ENCODE measurements at places on chromosomes 7 and 10. TPM values are rescaled to one million over a fixed set of nuclear protein-coding genes. Genes with fewer than 3 reads are reported as not detected.
A peak's percentile ranks its signal among the peaks of the same experiment; 100 is the strongest.

The GIMAP4 gene
- total RNA-seq, result 83.6 TPM

The HABP2 gene
- total RNA-seq, result not detected

The LLCFC1 gene
- not detected for total RNA-seq

GRCh38 chr7:116792813-116793212 lies 69.6 kb upstream of the CAPZA2 start:
- H3K4me3 ChIP-seq, result no peak overlapping the region
- H3K27ac ChIP-seq, result no peak overlapping the region

DNA sequence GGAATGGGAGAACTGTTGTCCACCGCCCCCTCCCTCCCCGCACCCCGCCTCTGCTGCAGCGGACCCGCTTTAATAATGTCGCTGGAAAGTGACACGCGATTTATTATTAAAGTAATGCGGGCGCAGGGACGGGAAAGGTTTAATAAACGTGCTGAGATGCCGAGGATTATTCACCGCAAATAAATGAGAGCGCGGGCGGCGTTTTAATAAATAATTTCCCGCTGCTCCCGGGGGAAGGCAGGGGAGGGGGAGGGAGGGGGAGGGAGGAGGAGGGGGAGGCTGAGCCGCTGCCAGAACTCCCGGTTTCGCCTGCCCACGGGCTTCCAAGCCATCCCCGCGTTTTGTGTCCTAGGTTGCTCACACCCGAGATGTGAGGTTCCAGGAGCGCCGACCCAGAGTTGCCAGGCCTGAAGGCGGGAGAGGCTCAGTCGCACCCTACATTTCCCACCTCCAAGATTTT lies 5.1 kb downstream of the KAZALD1 start:
- no peak overlapping the region for H3K27ac ChIP-seq
- H3K4me3 ChIP-seq, result peak overlapping the region; percentile 80
- H3K36me3 ChIP-seq, result no peaks in the 10 kb centered on the region

DNA sequence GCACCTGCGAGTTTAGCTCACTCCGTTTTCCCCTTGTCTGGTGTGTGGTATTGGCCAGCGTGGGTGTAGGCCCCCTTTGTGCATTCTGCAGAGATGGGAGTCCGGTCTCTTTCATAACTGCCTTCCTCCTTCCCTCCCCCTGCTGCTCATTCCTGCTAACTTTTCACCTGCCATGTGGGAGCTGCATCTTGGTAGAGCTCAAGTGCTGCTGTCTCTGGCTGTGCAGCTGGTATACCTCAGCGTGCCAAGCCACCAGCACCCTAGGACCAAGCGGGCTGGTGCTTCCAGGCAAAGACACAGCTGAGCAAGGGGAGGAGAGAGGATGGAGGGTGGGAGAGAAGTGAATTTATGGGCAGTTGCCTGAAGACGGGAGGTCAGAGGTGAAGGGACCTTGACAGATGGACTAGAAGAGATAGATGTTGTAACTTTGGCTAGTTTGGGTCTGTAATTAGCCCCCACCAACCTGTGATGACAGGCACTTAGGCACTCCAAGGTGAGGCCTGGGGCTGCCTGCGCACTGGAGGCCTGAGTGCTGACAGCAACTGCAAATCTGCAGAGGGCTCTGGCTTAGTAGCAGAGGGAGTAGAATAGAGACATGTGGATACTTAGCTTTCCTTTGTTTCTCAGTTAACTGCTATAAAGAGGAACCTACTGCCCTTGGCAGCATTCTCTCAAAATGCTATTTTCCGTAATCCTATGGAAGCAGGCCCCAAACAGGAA lies 148.8 kb upstream of the AGK start:
- no peak overlapping the region for H3K27ac ChIP-seq
- peaks cover 22% of the 10 kb centered on the region for H3K27me3 ChIP-seq
- no peak overlapping the region for H3K4me3 ChIP-seq
- no peak for DNase-seq
- no peaks in the 10 kb centered on the region for H3K4me1 ChIP-seq
- H3K36me3 ChIP-seq, result no peaks in the 10 kb centered on the region

GRCh38 chr7:26698806-26699205 lies 165.6 kb downstream of the SKAP2 start:
- no peaks in the 10 kb centered on the region for H3K4me1 ChIP-seq
- H3K27me3 ChIP-seq, result no peaks in the 10 kb centered on the region
- DNase-seq, result no peak
- no peak overlapping the region for H3K27ac ChIP-seq

GRCh38 chr7:138429577-138430250 lies 30.3 kb upstream of the TRIM24 start:
- no peak overlapping the region for H3K27ac ChIP-seq
- H3K27me3 ChIP-seq, result peaks cover 5% of the 10 kb centered on the region
- H3K36me3 ChIP-seq, result peaks cover 24% of the 10 kb centered on the region
- no peak for DNase-seq
- no peak overlapping the region for H3K4me3 ChIP-seq

DNA sequence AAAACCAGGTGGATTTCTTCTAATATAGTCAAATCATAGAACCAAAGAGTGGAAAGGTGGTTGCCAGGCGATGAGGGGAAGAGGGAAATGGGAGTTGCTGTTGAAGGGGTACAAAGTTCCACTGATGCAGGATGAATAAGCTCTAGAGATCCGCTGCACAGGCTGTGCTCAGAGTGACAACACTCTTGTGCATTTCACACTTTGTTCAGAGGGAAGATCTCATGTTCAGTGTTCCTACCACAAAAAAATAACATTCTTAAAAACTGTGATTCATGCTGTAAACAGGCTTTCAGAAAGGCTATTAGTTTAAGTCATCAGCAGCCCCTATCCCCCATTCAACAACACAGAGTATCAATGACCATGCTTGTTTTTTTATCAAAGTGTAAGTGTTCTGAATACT lies 213.8 kb downstream of the COBL start:
- peaks cover 11% of the 10 kb centered on the region for H3K27me3 ChIP-seq
- no peaks in the 10 kb centered on the region for H3K4me1 ChIP-seq
- H3K27ac ChIP-seq, result no peak overlapping the region
- no peak overlapping the region for H3K4me3 ChIP-seq
- no peak for DNase-seq

DNA sequence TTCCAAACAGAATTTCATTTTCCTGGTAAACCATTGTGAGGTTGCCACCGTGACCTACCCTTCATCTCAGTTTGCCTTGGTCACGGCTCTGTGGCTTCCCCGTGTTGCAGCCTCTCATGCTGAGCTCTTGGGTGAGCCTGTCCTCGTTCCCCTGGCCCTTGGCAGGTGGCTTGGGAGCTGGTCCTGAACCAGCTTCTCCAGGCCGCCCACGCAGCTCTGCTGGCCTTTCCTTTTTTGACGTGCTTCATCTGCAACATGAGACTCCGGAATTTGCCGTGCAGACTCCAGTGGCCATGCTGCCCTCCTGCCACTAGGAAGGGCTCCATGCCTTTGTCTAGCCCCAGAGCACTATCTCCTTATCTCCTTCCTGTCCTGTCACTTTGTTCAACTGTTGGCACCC lies 93.0 kb upstream of the NPS start:
- H3K4me1 ChIP-seq, result no peaks in the 10 kb centered on the region
- H3K27ac ChIP-seq, result no peak overlapping the region
- H3K4me3 ChIP-seq, result no peak overlapping the region
- DNase-seq, result no peak
